ENCODE measurements at places on chromosomes 7 and 10. TPM values are rescaled to one million over a fixed set of nuclear protein-coding genes. Genes with fewer than 3 reads are reported as not detected.

DNA sequence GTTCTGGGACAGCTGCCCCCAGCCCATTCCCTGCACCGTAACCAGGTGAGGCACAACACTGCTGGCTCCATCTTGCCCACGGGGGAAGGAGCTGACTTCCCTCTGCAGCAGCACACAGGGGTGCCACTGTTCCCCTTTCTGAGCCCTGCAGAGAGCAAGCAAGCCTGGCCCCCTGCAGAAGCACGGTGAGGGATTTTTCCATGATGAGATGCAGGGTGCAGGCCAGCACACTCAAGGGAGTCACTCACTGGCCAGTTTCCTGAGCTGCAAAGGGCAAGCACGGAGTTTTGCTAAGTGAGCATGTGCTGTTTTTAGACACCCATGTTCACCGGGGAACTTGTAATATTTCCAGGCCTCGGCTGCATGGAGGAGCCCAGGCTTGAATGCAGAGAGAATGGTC lies 176.6 kb downstream of the PIP4K2A start:
- no peak for DNase-seq

DNA sequence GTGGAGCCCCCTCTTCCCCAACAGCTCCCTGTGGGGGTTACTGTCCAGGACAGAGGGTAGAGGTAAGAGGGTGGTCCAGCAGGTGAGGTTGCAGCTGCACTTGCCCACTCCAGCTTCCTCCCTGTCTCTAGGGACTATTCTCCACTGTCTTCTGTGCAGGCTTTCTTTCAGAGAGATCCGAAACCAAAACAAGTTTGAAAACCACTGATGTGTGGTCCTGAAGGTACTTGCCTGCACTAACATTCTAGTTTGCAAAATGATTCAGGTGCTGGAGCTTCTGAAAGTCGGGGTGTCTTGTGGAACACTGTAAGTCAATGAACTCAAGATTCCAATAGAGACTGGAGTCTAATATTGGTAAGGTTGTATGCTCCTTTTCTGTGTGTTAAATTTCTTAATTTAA lies 63.1 kb downstream of the BLNK start:
- DNase-seq: no peak

DNA sequence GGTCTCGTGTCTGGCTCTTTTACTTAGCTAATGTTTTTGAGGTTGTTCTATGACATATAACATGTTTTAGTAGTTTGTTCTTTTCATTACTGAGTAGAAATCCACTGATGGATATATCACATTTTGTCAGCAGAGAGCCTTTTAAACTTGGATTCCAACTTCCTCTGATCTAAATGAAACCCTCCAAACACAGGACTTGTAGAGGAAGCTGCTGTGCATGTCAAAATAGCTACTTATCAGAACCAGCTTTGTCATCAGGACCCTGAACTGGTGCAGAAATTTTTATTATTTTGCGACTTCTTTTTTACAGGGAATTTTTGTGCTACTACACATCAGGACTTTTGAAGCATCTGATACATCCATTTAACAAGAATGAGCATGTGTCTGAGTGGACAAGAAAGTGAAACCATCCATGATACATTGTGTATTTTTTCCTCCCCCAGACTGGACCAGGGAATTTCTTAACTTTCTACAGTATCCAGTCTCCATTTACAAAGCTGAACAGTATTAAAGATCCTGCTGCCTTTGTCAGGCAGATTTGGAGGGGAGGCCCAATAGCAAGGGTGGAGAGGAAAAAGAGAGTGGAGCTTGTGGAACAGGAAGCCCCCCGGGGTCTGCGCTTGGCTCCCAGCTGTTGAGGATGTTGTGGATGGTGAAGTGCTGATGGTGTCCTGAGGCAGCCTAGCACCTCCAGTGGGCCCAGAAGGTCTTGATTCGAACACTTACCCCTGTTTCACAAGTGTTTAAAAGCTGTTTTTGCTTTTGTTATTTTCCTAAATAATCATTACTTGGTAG lies 29.3 kb upstream of the MTPAP start:
- no peak for DNase-seq

DNA sequence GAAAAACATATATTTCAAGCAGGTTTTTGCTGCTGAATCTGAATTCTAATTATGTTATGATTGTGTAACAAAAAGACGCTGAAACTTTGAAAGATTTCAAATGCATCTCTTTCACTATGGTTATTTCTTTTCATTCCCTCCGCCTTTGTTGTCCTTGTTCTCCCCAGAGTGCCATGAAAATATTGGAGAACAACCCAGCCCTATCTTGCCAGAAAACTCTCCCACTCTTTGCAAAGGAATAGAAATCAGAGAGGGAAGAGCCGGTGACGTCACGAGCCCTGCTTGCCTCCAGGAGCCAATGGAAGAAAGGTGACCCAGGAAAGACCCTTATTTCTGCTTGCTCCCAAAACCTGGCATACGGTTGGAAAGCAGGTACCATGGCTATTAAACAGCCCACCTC lies 3.4 kb downstream of the GFRA1 start:
- no peak for DNase-seq

DNA sequence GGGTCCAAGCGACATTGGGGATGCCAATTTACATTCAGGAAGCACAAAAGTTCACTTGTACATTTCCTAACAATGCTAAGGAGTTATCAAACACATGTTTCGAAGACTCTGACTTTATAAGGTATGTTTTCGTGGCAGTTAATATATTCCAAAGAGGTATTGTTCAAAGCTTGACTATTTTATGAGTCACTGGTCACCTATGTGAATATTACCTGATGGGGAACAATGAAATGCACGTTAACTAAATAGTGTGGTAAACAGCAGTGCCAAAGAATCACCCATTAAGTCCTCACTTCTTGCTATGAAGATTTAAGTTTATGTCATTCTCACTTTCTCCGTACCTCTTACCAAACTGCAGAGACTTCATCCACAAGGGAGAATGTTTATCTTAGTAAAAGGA lies 550.2 kb downstream of the SORCS1 start:
- DNase-seq: no peak

- DNase-seq: no peak
These were observed 140.1 kb downstream of the DNAJB6 start for GRCh38 chr7:157476654-157477549.

- no peak for DNase-seq
These were observed 41.2 kb upstream of the AGR3 start for GRCh38 chr7:16923019-16923418.

DNA sequence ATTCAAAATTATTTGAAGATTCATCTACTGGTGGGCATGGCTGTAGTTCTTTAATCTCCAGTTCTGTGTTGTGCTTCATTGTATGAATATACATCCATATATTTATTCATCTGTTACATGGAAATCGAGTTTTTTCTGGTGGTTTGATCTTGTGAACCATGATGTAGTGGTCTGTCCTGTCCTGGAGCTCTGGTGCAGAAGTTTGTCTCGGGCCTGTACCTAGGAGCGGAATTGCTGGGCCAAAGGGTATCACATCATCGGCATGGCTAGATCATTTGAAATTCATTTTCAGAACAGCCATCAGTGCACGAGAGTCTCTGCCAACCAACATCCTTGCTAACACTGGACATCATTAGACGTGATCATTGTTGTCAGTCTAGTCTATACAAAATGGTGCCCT lies 107.0 kb downstream of the ELFN1 start:
- DNase-seq: no peak

DNA sequence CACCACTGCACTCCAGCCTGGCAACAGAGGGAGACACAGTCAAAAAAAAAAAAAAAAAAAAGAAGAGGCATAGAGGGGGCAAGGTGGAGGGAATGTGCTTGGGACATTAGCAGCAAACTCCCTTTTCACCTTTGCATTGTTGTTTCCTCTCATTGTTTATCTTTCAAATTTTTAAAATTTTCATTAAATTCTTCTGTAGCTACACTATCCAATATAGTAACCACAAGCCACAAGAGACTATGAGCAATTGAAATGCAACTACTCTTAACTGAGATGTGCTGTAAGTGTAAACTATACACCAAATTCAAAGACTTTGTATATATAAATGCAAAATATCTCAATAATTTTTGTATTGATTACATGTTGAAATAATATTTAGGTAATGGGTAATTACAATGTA lies 43.4 kb downstream of the EBLN1 start:
- no peak for DNase-seq

GRCh38 chr7:137948083-137948844 lies 53.6 kb downstream of the CREB3L2 start:
- DNase-seq: no peak

GRCh38 chr10:78162853-78163252 lies 129.2 kb downstream of the RPS24 start:
- no peak for DNase-seq

The DENND2A gene
- total RNA-seq: not detected

The AKR1C4 gene
- total RNA-seq: not detected

The ZC3HAV1 gene
- total RNA-seq: 14.2 TPM

The CDH23 gene
- 0.07 TPM for total RNA-seq

The PAX4 gene
- not detected for total RNA-seq

The GDF10 gene
- not detected for total RNA-seq

The CABCOCO1 gene
- total RNA-seq: not detected

The ETV1 gene
- 5.9 TPM for total RNA-seq

The SLC26A3 gene
- total RNA-seq: not detected

The NPY gene
- not detected for total RNA-seq

Data from MCF 10A (cell line).